Sciatic nerve (tissue), 2 donors: ENCODE measurements at places on chromosomes 12 and 14. TPM values are rescaled to one million over a fixed set of nuclear protein-coding genes. Genes with fewer than 3 reads are reported as not detected.

CLEC4D gene
- 0.67 TPM for total RNA-seq

IL22 gene
- not detected for total RNA-seq

TMEM253 gene
- total RNA-seq: 0.62 TPM

FLRT2 gene
- total RNA-seq: 205 TPM

CEP290 gene
- total RNA-seq: 37.4 TPM

EAPP gene
- 34.6 TPM for total RNA-seq

NAV3 gene
- 50.9 TPM for total RNA-seq
